Activated naive CD8-positive, alpha-beta T cell treated with anti-CD3 and anti-CD28 coated beads, Interleukin-2, amount 10 ng/mL, durations not matched to agents 7 days and 5 days (primary cell): ENCODE measurements at places on chromosomes 3 and 15. TPM values are rescaled to one million over a fixed set of nuclear protein-coding genes. Genes with fewer than 3 reads are reported as not detected.

GRAMD1C gene
- total RNA-seq: 2.2 TPM

- peaks cover 2% of the 10 kb centered on the region for H3K4me1 ChIP-seq
- no peaks in the 10 kb centered on the region for H3K36me3 ChIP-seq
- no peaks in the 10 kb centered on the region for H3K27me3 ChIP-seq
- no peak for DNase-seq
These were observed 3.1 kb upstream of the C3orf33 start for GRCh38 chr3:155809181-155809580.

DNA sequence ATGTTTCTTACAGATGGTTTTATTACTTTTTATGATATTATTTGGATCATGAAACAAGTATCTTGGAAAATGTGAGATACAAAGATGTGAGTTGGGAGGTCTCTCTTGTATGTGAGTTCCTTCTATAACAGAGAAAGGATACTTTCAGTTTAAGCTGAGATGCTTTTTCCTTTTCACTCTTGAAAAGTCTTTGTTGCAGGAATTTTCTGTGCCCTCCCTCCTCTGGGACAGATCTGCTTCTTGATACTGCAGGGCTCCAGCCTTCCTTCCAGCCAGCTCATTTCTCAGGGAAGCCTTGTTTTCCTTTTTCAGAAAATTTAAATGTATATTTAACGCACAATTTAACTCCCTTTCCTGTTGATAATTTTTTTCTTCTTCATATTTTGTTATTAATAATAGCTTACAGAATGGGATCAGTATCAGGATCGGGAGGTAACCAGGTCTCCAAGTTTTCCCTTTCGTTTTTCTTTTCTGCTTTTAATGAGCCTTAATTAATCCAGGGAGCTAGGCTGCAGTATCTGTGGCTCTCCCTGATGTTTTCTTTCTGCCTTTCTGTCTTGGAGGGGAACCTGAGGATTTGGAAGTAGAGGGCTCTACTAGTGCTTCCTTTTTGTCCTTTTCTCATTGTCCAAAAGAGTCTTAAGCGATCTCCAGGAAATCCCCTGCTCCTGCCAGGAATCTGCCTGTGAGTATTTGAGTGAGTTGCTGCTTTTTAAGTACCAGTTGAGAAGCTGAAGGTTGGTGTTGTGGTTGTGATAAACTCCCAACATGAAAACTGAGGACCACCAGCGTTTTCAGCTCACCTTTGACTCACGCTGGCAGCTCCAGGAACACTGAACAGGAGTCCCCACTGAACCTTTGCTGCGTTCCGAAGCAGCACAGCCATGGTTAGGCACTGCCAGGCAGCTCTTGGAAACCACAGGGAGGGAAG lies 105.7 kb downstream of the IGF1R start:
- no peaks in the 10 kb centered on the region for H3K27me3 ChIP-seq
- no peak overlapping the region for H3K4me3 ChIP-seq
- H3K27ac ChIP-seq: no peak overlapping the region
- H3K4me1 ChIP-seq: peaks cover 3% of the 10 kb centered on the region

GRCh38 chr3:196227629-196228493 lies 11.5 kb downstream of the SLC51A start:
- no peaks in the 10 kb centered on the region for H3K36me3 ChIP-seq
- peaks cover 2% of the 10 kb centered on the region for H3K27me3 ChIP-seq
- peaks cover under 1% of the 10 kb centered on the region for H3K4me1 ChIP-seq
- H3K27ac ChIP-seq: no peak overlapping the region
- no peak overlapping the region for H3K4me3 ChIP-seq

NCBP2 gene
- 55.8 TPM for total RNA-seq

HTR3E gene
- total RNA-seq: not detected

CD86 gene
- total RNA-seq: 1.0 TPM

CYP1A2 gene
- not detected for total RNA-seq

DNA sequence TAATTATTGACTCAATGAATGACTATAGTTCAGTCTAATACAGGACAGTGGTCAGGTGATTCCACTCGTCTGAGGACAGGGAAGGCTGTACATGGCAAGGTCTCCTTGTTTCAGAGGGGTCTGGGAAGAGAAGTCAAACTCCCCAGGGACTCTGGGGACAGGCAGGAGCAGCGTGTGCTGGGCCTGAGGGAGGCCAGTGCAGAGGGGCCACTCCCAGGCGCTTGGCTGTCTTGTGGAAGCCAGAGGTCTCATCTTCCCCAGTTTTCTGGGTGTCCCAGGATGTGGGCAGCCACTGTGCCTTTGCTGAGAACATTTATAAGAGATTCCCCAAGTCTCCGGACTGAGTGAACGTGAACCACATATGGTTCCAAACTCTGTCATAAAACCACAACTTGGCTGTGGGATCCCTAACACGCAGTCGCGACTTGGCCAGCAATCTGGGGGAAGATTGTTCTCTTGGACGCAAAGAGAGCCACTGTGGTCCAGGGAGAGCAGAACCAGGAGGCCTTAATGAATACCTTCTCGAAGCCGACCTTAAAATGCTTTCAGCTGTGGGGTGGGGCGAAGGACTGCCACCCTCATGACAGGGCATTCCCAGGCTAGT lies 30.4 kb downstream of the BHLHE40 start:
- DNase-seq: peak; percentile 15
- peaks cover 74% of the 10 kb centered on the region for H3K4me1 ChIP-seq
- H3K4me3 ChIP-seq: no peak overlapping the region
- peaks cover 5% of the 10 kb centered on the region for H3K36me3 ChIP-seq
- no peaks in the 10 kb centered on the region for H3K27me3 ChIP-seq

DNA sequence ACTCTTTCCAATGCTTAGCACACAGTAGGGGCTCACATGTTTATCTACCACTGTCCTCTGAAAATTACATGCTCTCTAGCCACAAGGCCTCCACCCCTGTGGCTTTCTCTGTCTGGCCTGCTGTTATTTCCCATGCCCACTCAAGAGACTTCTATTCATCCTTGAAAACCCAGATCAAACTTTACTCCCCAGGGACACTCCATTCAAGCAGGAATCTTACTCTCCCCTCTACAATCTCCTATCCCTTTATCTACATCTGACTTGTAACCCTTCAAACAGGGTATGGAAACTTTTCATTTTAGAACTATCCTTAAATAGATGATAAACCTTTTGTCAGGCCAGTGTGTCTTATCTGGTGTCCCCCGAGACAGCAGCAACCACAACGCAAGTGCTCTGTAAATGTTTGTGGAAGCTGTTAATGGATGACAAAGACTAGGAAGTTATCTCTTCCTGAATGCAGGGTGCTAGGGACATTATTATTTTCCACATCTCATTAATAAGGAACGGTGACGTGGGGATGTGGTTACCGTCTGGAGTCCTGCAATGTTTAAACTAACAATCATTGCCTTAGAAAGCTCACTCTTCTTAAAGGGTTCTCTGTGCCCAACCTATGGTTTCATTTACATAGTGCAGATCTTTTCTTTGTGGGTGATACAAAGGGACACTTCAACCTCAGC lies 322.3 kb downstream of the ARRDC4 start:
- no peak for DNase-seq
- H3K27ac ChIP-seq: no peak overlapping the region

C15orf40 gene
- 28.5 TPM for total RNA-seq

RTP3 gene
- not detected for total RNA-seq

DNAH1 gene
- total RNA-seq: 28.5 TPM

DNA sequence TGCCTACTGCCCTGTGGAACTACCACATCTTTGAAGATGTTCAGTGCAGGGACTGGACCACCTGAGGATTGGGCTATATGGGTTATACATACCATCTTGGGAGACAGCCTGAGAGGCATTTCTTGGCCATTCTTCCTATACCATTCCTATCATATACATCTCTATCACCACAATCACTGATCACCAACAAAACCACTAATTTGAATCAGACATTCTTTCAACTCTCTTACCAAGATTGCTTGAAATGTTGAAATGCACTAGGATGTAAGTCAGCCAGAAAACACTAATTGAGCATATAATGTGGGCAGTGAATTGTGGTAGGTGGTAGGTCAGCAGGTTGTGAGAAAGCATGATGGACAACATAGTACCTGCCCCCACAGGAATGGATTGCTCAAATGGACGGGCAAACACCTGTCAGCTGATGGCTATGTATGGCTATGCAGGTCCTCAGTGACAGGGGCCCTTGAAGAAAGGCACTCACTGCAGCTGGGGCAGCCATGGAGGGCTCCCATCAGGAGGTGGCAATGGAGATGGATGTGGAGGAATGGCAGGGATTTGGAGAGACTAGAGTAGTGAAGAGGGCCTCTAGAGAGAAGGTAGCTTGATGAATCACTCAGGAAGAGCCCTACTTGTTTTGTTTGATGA lies 49.1 kb downstream of the AMOTL2 start:
- H3K4me1 ChIP-seq: peaks cover 1% of the 10 kb centered on the region
- peaks cover 14% of the 10 kb centered on the region for H3K27me3 ChIP-seq
- H3K36me3 ChIP-seq: no peaks in the 10 kb centered on the region

GRCh38 chr3:188280627-188281026 lies 126.7 kb downstream of the LPP start:
- no peak for DNase-seq
- no peaks in the 10 kb centered on the region for H3K27me3 ChIP-seq
- H3K4me1 ChIP-seq: peaks cover 31% of the 10 kb centered on the region
- peaks cover 17% of the 10 kb centered on the region for H3K36me3 ChIP-seq

CMTM8 gene
- total RNA-seq: 2.6 TPM

CCK gene
- not detected for total RNA-seq

DNA sequence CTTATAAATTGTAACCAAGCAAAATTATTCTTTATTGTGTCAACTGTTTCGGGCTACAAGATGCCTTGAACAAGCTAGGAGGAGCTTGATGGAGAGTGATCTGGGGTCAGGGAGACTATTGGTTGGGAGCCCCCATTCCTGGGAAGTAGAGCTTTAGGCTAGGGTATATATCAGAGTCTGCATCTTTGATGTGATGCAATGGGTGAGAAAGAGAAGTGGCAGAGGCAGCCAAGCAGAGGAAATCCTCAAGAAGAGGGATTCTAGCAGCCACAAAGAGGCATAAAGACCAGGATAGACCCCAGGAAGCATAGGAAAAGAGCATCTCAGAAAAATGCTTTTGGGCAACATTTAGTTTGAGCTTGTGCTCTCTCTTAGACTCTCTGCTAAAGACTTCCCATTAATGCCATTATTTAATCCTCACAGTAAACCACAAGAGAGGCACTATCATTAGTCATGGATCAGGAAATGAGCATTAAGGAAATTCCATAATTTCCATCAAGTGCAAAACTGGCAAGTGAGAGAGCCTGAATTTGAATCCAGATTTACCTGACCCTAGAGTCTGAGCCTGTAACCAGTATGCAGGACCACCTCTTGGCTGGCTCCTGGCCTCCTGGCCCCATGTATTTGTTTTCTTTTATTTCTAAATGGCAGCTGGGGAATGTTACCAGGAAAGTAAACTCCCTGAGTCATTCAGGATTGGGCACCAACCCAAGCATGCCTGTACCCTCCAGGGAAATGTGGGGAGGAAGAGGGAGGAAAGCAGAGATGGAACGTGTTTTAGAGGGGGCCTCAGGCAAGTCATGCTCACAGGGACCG lies 118.7 kb downstream of the RPL22L1 start:
- H3K4me3 ChIP-seq: no peak overlapping the region
- DNase-seq: no peak
- H3K27ac ChIP-seq: no peak overlapping the region
- H3K4me1 ChIP-seq: no peaks in the 10 kb centered on the region

CSPG5 gene
- 0.25 TPM for total RNA-seq

CEMIP gene
- total RNA-seq: not detected

GRCh38 chr3:169509359-169509758 lies 154.2 kb downstream of the MECOM start:
- no peaks in the 10 kb centered on the region for H3K27me3 ChIP-seq
- H3K36me3 ChIP-seq: no peaks in the 10 kb centered on the region
- no peak for DNase-seq
- H3K4me1 ChIP-seq: peaks cover 9% of the 10 kb centered on the region
- no peak overlapping the region for H3K4me3 ChIP-seq

GRCh38 chr3:73473898-73474416 lies 150.8 kb downstream of the PDZRN3 start:
- H3K27me3 ChIP-seq: peaks cover 7% of the 10 kb centered on the region
- no peaks in the 10 kb centered on the region for H3K36me3 ChIP-seq
- no peak for DNase-seq
- H3K4me3 ChIP-seq: no peak overlapping the region
- no peaks in the 10 kb centered on the region for H3K4me1 ChIP-seq

DNA sequence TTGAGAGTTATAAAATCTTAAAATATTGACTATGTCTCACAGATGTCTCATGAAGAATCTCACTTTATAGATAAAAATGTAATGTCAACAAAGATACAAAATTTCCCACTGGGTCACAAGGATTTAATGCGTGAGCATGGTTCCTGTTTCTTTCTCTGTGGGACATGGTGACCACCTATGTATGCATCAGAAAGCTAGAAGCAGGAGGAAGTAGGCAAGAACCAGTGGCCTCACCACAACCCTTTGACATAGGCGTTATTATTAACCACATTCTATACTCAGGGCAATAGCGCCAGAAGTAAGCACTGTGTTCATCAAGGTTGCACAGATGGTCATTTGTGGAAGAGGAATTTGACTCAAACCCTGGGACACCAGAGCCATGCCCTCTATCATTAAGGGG lies 11.7 kb upstream of the ADAMTS17 start:
- peaks cover 6% of the 10 kb centered on the region for H3K4me1 ChIP-seq
- no peak for DNase-seq
- no peak overlapping the region for H3K27ac ChIP-seq
- H3K4me3 ChIP-seq: no peak overlapping the region
- no peaks in the 10 kb centered on the region for H3K36me3 ChIP-seq

EFHB gene
- not detected for total RNA-seq

GRCh38 chr3:17342119-17342518 lies 400.3 kb downstream of the TBC1D5 start:
- H3K4me1 ChIP-seq: no peaks in the 10 kb centered on the region
- no peak overlapping the region for H3K4me3 ChIP-seq
- H3K36me3 ChIP-seq: peaks cover 3% of the 10 kb centered on the region
- no peak overlapping the region for H3K27ac ChIP-seq
- no peak for DNase-seq

GRCh38 chr15:82914396-82914795 lies 38.1 kb downstream of the HOMER2 start:
- no peak overlapping the region for H3K4me3 ChIP-seq
- H3K27me3 ChIP-seq: peaks cover under 1% of the 10 kb centered on the region
- no peak overlapping the region for H3K27ac ChIP-seq

DNA sequence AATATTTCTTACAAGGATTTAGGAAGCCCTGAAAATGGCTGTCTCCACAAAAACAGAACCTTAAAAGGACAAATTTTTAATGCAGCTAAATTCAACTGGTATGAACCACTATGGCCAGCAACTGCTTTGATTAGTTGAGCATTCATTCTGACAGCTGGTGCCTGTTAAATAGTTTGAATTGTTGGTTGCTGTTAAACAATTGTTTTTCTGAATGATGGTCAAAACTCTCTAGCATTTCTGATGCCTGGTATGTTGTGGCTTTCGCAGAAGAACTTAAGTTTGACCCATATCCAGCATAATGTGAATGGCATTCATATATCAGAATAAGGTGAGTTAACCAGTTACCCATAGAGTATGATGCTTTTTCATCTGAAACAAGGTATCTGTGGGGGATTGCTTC lies 138.4 kb downstream of the MEIS2 start:
- DNase-seq: no peak
- no peak overlapping the region for H3K27ac ChIP-seq
- no peaks in the 10 kb centered on the region for H3K36me3 ChIP-seq
- no peak overlapping the region for H3K4me3 ChIP-seq
- no peaks in the 10 kb centered on the region for H3K4me1 ChIP-seq
- no peaks in the 10 kb centered on the region for H3K27me3 ChIP-seq
